ENCODE measurements at places on chromosomes 13 and 19. TPM values are rescaled to one million over a fixed set of nuclear protein-coding genes. Genes with fewer than 3 reads are reported as not detected.

The MATK gene
- polyA plus RNA-seq: not detected

The ZNF415 gene
- 7.2 TPM for polyA plus RNA-seq

The C13orf42 gene
- not detected for polyA plus RNA-seq

The EPS8L1 gene
- 2.2 TPM for polyA plus RNA-seq

The DKKL1 gene
- polyA plus RNA-seq: 0.15 TPM

The RABAC1 gene
- 123 TPM for polyA plus RNA-seq

The ZNF98 gene
- polyA plus RNA-seq: not detected

The KANK2 gene
- 197 TPM for polyA plus RNA-seq

The OCEL1 gene
- 8.8 TPM for polyA plus RNA-seq

The FSD1 gene
- 4.6 TPM for polyA plus RNA-seq

The RGCC gene
- polyA plus RNA-seq: 122 TPM

The OR7A5 gene
- not detected for polyA plus RNA-seq

The CCDC169 gene
- polyA plus RNA-seq: 3.5 TPM

The KCNN1 gene
- not detected for polyA plus RNA-seq

The NOVA2 gene
- 0.03 TPM for polyA plus RNA-seq

The EML2 gene
- polyA plus RNA-seq: 11.2 TPM

The GJA3 gene
- 0.44 TPM for polyA plus RNA-seq

The C19orf38 gene
- not detected for polyA plus RNA-seq

The DENND1C gene
- not detected for polyA plus RNA-seq

The ADGRL1 gene
- polyA plus RNA-seq: 0.88 TPM

The ZNF223 gene
- 4.3 TPM for polyA plus RNA-seq

The ZNF534 gene
- 0.06 TPM for polyA plus RNA-seq

Measured in fibroblast of lung (primary cell).